ENCODE measurements at places on chromosomes 13 and 19. TPM values are rescaled to one million over a fixed set of nuclear protein-coding genes. Genes with fewer than 3 reads are reported as not detected.

- DNase-seq: no peak
Observed at GRCh38 chr13:39675904-39676303, 20.4 kb downstream of the COG6 start.

GRCh38 chr19:3692141-3693024, 7.9 kb downstream of the PIP5K1C start:
- no peak for DNase-seq

DNA sequence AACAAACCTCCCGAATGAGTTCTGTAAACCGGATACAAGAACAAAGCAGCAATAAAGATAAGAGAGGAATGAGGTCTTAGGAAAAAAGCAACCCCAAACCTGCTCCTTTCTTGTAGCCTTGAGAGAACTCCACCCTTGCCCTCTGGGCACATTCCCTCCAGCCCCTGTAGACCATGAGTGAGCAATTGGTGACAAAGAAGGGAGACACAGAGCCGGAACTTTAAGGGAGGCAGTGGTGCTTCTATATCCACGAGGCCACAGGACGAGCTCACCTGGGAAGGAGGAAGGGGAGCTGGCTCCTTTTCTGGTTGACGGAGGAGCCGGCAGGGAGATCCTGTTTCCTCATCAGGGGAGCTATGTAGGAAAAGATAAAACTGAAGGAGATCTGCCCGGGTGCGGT, 13.0 kb downstream of the BRME1 start:
- no peak for DNase-seq

The IFNL1 gene
- not detected for total RNA-seq

DNA sequence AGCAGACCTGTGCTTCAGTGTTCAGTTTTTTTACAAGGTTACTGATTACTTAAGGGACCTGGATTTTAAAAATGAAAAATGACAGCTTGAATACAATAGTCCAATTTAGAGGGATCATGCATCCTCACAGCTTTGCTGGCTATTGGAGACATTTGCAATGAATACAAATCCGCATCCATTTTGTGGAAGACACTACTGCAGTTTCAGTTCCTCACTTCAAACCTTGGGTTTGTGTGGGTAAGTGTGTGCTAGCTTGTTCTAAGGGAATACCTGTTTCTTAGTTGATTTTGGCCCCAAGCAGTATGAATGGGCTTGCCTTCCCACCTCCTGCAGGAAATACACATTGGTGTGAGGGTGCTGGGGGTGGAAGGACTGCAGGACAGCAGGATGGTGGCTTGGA, 222.4 kb downstream of the OLFM4 start:
- no peak for DNase-seq

- peak; percentile 89 for DNase-seq
Observed at GRCh38 chr19:13398780-13399726, 107.2 kb downstream of the CACNA1A start.

The GPR183 gene
- 0.17 TPM for total RNA-seq

GRCh38 chr13:74253161-74253560, 119.0 kb upstream of the KLF12 start:
- DNase-seq: no peak

The LYL1 gene
- total RNA-seq: 4.0 TPM

The UBE2L5 gene
- total RNA-seq: not detected

DNA sequence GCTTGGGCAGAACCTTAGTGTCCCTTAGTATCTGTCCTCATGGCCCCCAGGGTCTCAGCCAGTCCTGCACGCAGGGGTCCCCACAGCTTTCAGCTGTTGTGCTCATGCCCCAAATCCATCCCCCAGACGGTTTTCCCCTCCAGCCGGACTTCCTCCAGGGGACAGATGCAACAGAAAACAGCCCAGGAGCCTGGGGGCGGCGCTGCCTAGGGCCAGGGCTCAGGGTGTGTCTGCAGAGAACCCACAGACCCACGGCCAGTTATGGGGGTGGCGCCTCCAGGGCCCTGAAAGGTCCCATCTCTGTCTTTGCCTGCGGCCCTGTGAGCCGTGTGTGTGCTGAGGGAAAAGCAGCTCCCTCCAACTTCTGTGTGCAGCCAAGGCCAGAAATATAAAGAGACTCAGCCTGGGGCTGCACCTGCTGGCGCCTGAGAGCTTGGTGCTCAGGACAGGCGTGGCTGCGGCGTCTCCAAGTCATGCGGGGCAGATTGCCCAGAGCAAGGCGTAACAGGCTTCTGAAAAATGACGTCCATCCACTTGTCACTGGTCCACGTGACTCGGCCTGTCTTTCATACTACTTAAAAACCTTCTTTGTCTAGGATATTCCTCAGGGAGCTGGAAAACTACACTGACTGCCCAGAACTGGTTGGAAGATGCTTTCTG, 22.1 kb upstream of the F7 start:
- DNase-seq: no peak

The ATXN8OS gene
- not detected for total RNA-seq

DNA sequence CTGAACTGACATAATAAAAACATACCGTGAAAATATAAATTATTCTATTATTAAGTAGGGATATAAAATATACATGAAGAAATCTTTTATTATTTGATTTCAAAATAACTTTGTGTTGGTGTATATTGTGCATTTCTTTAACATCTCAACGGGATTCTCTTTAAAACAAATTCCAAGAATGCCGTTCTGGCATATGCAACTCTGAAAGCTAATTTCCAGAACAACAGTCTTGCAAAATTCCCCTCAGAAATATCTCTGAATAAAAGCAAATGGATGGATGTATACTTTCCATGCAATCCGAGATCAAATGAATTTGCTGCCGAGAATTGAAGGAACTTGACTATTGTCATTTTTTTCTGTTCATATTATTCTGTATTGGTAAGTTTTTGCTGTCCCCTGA, 1579.8 kb downstream of the PCDH9 start:
- DNase-seq: no peak

GRCh38 chr13:51303063-51303552, 36.4 kb upstream of the SERPINE3 start:
- DNase-seq: no peak

DNA sequence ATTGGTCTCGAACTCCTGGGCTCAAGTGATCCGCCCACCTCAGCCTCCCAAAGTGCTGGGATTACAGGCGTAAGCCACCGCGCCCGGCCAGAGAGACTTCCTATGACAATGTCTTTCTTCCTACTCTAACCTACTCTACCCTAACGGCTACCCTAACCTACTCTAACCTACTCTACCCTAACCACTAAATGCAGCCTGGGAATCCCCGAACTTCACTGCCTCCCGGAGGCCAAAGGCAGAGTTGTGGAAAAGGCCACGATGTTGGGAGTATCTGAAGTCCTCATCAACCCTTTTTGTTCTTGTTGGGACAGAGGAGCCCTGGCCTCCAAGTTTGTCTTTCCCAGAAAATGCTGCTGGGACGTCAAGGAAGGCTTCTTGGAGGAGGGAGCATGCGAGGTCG, 967 bp upstream of the NR2C2AP start:
- no peak for DNase-seq

- DNase-seq: no peak
Observed at GRCh38 chr13:81302677-81303076, 961.8 kb upstream of the SPRY2 start.

The CASP14 gene
- total RNA-seq: not detected

DNA sequence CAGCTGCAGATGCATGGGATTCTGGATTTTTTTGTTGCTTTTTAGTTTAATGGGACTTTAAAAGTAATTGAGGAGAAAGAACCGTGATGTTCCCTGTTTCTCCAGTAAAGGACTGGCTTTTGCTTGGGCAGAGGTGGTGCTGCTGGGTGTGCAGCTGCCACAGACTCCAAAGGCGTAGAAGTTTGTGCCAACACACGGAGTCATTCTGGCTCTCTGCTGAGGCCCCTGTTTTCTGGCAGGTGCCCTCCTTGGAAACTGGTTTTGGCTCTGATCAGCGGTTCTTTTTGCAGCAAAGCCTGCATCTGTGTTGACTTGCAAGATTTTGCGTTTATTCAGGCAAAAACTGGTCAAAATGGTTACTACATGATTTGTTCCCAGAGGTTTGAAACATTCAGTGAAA, 16.0 kb upstream of the QTRT1 start:
- no peak for DNase-seq

GRCh38 chr13:37791699-37792098, 77.9 kb downstream of the TRPC4 start:
- no peak for DNase-seq

DNA sequence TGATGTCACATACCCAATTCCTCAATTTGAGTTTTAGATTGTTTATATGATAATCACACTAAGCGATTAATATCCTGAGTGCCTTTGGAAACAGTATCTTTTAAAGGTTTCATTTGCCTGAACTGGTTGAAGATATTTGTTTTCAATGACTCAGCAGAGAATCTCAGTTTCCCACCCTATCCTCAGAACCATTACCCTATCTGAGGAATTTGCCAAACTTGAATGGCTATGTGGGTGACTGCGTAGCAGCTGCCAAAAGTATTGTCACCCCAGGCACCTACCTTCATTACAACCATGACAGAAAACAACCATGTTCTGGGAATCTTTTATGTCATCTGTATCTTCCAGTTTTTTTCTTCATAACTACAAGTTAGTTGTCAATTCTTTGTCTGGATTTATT, 440.1 kb upstream of the NBEA start:
- DNase-seq: no peak

DNA sequence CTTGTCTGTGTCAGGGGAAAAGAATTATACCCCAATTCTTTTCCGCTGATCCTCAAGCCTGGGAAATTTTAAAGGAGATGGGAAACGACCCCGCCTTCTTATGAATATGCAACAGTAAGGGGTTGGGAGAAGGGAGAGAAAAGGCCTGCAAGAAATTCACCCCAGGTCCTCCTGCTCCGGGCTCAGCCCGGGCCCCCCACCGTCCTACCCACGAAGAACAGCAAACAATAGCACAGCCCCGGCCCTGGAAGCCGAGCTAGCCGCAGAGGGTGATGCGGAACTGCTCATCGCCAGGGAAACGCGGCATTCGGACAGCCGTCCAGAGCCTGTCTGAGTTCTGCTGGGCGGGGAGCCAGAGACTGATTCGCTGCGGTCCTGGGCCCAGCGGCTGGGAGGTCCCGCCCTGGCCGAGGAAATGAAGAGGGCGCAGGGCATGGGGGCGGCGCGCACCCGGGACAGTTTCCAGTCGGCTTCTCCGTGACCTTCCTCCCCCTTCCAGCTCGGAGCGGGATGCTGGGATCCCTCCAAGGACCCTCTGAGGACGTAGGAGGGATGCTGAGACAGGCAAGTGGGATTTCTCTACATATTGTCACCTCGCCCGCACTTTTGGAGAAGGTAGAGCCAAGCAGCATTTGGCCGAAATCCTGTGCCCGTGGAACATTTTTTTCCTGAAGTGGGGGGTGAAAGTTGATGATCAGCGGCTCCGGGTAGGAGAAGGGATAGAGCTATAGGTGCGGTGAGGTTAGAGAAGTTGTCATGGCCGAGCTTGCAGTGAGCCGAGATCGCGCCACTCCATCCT, 82.3 kb upstream of the C1QTNF9B start:
- no peak for DNase-seq

DNA sequence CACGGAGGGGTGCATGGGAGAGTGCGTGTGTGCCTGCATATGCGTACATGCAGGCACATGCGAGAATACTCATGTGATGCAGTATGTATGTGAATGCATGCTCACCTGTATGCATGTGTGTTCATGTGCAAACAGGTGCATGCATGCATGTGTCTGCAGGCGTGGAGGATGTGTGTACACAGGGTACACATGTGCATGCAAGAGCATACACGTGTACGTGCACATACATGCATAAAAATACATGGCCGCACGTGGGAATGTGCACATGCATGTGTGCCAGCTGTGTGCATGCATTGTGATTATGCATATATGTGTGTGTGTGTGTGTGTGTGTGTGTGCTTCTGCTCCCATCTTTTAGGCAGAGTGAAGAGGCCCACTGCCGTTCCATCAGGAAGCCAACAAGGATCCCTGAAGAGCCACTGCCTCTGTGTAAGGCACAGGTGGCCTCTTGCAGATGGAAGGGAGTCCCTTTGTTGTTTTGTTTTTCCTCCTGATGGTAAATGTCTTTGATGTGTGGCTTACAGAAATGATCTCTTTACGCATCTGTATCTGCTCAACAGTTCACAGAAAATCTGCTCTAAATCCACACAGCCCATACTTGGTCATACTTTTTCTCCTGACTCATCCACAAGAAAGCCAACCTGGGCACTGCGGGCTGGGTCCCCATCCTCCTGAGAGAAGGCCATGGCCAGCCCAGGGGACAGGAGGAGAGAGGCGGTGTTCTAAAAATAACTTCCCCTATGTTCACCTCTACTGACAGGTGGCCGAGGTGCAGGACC, 50.7 kb downstream of the KLF2 start:
- no peak for DNase-seq

DNA sequence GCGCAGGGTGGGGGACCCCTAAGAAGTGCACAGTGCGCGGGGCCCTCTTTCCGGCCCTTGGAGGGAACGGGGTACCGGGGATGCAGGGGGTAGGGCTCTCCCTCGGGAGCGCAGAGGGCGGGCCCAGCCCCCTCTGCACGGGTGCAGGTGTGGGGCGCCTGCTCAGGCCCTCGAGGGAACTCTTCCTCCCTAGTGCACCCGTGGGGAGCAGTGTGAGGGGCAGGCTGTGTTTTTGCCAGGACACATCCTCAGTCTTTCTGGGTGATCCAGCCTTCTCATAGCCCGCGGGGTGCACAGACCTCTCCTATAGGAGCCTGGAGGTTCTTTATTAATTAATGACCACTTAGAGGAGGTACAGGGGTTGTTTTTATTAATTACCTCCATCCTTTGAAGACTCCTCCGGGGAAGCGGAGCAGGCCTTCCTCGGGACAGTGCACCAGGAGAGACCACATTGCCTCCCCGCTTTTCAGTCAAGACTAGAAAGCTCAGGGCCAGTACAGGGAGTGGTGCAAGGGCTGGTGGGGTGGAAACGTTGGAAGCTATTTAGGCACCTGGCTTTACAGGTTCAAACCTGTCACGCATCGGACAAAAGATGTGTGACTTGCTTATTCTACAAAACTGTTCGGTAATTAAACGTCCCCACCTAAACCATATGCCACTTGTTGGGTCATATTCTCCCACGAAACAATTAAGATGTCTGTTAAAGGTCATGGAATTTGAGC, 598 bp upstream of the GJB6 start:
- no peak for DNase-seq

The MIA gene
- total RNA-seq: 0.80 TPM

GRCh38 chr13:75544681-75545330, 4.8 kb upstream of the UCHL3 start:
- peak; percentile 93 for DNase-seq

DNA sequence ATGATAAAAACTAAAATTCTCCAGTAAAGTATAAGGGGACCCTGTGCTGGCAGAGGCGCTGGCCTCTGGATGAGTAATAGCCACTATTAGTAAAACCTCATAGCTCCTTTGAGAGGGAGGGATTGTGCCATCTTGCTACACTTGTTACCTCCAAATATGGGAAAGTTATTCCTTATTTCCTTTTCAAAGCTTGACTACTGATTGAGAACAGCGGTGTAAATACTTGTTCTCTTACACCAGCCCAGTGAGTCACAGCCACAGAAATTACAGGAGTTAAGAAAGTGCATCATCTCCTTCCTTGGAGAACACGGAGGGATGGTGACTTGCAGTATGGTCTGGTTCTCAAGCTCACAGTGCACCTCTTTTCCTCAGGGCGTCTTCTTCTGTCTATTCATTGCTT, 379.0 kb downstream of the EFNB2 start:
- DNase-seq: peak; percentile 97

- DNase-seq: no peak
Observed at GRCh38 chr13:51035978-51036377, 75.1 kb downstream of the C13orf42 start.

All from epithelial cell of proximal tubule (primary cell).